ENCODE measurements at places on chromosomes 11 and 22. TPM values are rescaled to one million over a fixed set of nuclear protein-coding genes. Genes with fewer than 3 reads are reported as not detected.
A peak's percentile ranks its signal among the peaks of the same experiment; 100 is the strongest.

The DTX4 gene
- 0.09 TPM for total RNA-seq

The PGA5 gene
- total RNA-seq = not detected

The MYBPC3 gene
- total RNA-seq = not detected

The SLC22A8 gene
- not detected for total RNA-seq

The OTOG gene
- total RNA-seq = not detected

GRCh38 chr22:30432520-30432919 is 7.0 kb downstream of the MTFP1 start:
- H3K4me3 ChIP-seq = no peak overlapping the region
- DNase-seq = no peak
- H3K27ac ChIP-seq = no peak overlapping the region
- H3K4me1 ChIP-seq = peaks cover 22% of the 10 kb centered on the region
- H3K27me3 ChIP-seq = peaks cover 3% of the 10 kb centered on the region
- peaks cover 40% of the 10 kb centered on the region for H3K36me3 ChIP-seq

- no peak overlapping the region for H3K27ac ChIP-seq
- H3K36me3 ChIP-seq = no peaks in the 10 kb centered on the region
- H3K4me3 ChIP-seq = no peak overlapping the region
- H3K27me3 ChIP-seq = no peaks in the 10 kb centered on the region
- no peak for DNase-seq
Observed at GRCh38 chr11:82858556-82859091, 41.6 kb downstream of the PRCP start.

DNA sequence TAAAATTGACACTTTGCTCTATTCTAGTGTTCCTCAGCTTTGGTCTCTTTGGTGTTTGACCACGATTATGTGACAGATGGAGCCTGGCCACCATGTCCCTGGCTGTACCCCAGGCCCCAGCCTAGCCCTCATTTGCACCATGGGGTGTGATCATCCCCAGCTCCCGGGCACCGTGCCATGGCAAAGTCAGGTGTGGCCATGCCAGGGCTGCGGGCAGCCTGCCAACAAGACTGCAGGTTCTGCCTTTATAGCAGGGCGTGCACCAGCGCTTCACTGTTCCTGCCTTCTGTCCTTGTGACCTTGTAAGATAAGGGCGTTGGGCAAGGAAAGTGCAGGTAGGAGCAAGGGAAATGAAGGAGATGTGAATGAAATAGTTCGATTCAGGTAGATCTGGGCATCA is 22.4 kb upstream of the APOBEC3A start:
- H3K36me3 ChIP-seq = no peaks in the 10 kb centered on the region
- peaks cover 43% of the 10 kb centered on the region for H3K27me3 ChIP-seq
- no peak overlapping the region for H3K27ac ChIP-seq

GRCh38 chr11:88657076-88657738 is 319.7 kb upstream of the CTSC start:
- H3K36me3 ChIP-seq = no peaks in the 10 kb centered on the region
- H3K27ac ChIP-seq = no peak overlapping the region
- DNase-seq = no peak
- no peak overlapping the region for H3K4me3 ChIP-seq
- no peaks in the 10 kb centered on the region for H3K4me1 ChIP-seq

DNA sequence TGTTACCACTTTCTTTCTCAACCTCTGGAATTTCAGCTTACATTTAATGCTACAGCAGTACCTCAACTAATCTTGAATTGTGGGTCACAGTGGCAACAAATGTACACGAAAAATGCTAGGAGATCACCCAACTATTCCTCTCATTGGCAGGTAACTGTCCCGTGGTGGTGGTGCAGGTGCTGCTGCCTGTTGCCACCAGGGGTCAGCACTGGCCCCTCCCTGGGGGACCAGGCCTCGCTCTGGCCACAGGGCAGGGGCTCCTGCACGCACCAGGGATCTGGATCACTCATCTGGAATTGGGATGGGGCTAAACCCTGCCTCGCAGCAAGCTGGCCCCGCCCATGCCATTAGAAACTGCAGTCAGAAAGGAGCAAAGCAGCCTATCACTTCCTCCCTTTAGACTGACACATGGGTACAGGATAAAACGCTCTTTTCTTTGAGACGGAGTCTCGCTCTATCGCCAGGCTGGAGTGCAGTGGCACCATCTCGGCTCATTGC is 6.9 kb upstream of the POLDIP3 start:
- no peak overlapping the region for H3K27ac ChIP-seq
- no peak overlapping the region for H3K4me3 ChIP-seq

- H3K27me3 ChIP-seq = peaks cover 16% of the 10 kb centered on the region
- DNase-seq = no peak
- H3K4me1 ChIP-seq = no peaks in the 10 kb centered on the region
- no peaks in the 10 kb centered on the region for H3K36me3 ChIP-seq
- H3K27ac ChIP-seq = no peak overlapping the region
Observed at GRCh38 chr11:11663907-11664306, 42.1 kb upstream of the GALNT18 start.

DNA sequence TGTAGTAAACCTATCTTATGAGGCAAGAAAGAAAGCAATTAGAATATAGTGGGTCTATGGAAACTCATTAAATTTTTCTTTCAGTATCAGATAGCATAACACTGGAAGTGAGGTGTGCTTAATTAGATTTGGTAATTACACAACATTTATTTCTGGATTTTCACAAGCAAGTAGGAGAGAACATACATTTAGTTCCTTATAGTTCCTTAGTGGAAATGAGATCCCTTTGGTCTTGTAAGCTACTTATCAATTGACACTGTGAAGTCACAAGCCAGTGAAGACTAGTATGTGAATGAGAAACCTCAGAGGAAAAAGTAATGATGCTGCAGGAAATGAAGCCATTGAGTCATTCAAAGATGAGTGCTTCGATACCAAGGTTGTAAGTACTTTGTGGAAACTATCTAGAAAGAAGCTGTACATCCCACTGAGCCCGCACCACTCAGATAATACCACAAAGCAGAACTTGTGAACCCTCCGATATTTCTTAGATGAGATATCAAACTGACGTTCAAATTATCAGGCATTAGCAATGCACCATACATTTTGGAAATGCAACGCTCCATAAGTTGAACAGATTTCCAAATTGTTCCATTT is 53.5 kb downstream of the ENTHD1 start:
- peaks cover 3% of the 10 kb centered on the region for H3K36me3 ChIP-seq
- H3K27ac ChIP-seq = peak overlapping the region; percentile 59
- H3K4me3 ChIP-seq = peak overlapping the region; percentile 6
- H3K4me1 ChIP-seq = peaks cover 22% of the 10 kb centered on the region

- no peak for DNase-seq
- no peak overlapping the region for H3K4me3 ChIP-seq
- H3K27me3 ChIP-seq = no peaks in the 10 kb centered on the region
- no peaks in the 10 kb centered on the region for H3K4me1 ChIP-seq
- H3K36me3 ChIP-seq = no peaks in the 10 kb centered on the region
Observed at GRCh38 chr11:130679247-130679646, 230.8 kb downstream of the ADAMTS15 start.

- no peak overlapping the region for H3K4me3 ChIP-seq
- no peak for DNase-seq
- H3K27me3 ChIP-seq = peaks cover 22% of the 10 kb centered on the region
- no peaks in the 10 kb centered on the region for H3K36me3 ChIP-seq
Observed at GRCh38 chr11:22432291-22433093, 94.3 kb downstream of the SLC17A6 start.

DNA sequence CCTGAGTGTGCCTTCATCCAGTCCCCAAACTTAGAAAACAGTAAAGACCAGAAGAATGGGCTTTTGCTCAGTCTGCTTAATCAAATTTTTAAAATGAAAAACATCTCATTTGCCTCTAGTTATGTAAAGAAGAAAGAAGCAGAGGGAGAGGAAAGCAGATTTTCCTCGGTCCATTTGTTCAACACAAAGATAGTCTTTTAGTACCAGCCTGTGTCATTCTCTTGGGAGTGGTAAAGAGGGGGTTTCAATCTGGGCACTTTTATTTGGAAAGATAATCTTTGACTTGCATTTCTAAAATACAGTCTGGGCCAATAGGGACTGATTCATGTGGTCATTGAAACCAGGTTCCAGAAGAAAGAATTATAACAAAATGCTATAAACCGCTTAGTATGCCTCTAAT is 29.5 kb downstream of the KREMEN1 start:
- no peaks in the 10 kb centered on the region for H3K4me1 ChIP-seq
- peaks cover 21% of the 10 kb centered on the region for H3K27me3 ChIP-seq
- no peak for DNase-seq
- no peaks in the 10 kb centered on the region for H3K36me3 ChIP-seq
- no peak overlapping the region for H3K27ac ChIP-seq

DNA sequence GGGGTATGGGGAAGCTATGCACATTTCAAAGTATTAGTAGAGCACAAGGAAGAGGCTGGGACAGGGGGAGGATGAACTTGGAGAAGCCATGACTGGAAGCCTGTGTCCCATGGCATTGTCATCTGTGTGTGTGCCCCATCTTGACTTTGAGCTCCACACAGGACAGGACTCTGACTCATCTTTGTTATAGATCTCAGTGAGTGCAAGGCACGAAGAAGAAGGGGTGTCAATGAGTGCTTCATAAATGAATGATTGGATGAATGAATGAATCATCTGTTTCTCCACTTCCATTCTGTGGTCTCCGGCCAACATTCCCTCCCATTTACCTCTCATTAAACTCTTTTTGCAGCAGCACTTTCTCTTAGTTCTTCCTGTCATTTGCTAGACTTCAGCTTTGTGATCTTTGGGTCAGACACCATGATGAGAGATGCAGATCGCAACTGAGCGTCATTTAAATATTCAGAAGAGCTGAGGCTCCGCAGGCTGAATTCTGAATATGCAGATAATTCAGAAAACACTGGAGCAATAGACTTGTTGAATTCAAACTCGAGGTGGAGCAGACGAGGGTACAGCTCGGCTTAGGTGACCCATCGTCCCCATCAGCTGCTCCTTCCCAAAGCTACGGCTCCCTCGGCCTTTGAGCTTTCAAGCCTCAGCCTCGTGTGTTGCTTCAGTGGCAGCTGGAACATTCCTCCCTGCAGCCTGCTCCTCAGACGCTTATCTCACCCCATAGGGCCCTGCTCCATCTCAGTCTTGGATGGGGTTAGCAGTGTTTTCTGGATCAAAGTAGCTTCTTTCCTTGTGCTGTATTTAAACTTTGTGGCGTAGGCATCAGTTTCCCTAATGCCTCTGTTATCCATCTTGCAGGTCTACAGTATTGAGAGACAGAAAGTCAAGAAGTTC is 30.8 kb downstream of the APOL3 start:
- DNase-seq = no peak
- H3K27ac ChIP-seq = no peak overlapping the region
- H3K4me1 ChIP-seq = peaks cover 8% of the 10 kb centered on the region
- peaks cover 16% of the 10 kb centered on the region for H3K27me3 ChIP-seq
- H3K36me3 ChIP-seq = no peaks in the 10 kb centered on the region

DNA sequence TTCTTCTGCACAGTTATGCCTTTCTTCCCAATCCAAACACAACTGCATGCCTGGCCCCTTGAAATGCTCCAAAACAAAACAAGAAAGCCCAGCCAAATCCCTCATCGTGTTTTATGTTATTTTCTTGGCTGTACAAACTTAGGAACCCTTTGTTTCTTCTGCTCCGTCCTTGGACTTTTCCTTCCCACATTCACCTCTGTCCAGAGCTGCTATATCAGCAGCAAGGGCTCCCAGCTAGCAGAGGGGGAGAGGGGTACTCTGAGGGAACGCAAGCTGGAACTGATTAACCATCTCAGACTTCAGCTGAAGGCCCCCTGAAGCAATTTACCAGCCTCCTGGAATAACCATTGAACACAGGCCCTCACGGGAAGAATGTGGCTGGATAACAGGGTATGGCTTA is 214.7 kb downstream of the TENM4 start:
- no peaks in the 10 kb centered on the region for H3K27me3 ChIP-seq
- DNase-seq = no peak
- no peak overlapping the region for H3K4me3 ChIP-seq
- H3K4me1 ChIP-seq = no peaks in the 10 kb centered on the region

GRCh38 chr11:65774525-65775306 is 6.1 kb downstream of the AP5B1 start:
- H3K27me3 ChIP-seq = no peaks in the 10 kb centered on the region
- H3K4me1 ChIP-seq = peaks cover 16% of the 10 kb centered on the region
- peaks cover 28% of the 10 kb centered on the region for H3K36me3 ChIP-seq
- no peak for DNase-seq
- H3K4me3 ChIP-seq = no peak overlapping the region

DNA sequence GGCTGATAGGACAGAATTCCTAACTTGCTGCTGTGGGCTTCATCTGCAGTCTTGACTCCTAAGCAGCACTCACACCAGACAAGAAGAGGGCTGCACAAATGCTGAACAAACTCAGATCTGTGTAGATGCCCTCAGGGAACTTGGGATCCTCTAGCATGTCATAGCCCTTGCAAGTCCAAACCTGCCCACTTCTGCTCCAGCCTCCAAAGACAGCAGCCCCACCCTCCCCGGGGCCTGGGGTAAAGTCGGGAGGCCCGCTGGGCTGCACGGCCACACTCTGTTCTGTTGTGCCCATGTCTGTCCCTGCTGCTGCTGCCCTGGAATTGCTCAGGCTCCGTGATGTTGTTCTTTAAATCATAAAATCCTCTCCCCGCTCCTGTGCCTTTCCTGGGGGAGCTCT is 28.3 kb downstream of the DRD2 start:
- H3K4me1 ChIP-seq = peaks cover 26% of the 10 kb centered on the region
- H3K4me3 ChIP-seq = no peak overlapping the region
- peaks cover 8% of the 10 kb centered on the region for H3K27me3 ChIP-seq
- no peak for DNase-seq

GRCh38 chr11:79185351-79185750 is 255.5 kb downstream of the TENM4 start:
- no peak for DNase-seq
- H3K4me1 ChIP-seq = no peaks in the 10 kb centered on the region
- no peak overlapping the region for H3K4me3 ChIP-seq
- H3K36me3 ChIP-seq = no peaks in the 10 kb centered on the region

DNA sequence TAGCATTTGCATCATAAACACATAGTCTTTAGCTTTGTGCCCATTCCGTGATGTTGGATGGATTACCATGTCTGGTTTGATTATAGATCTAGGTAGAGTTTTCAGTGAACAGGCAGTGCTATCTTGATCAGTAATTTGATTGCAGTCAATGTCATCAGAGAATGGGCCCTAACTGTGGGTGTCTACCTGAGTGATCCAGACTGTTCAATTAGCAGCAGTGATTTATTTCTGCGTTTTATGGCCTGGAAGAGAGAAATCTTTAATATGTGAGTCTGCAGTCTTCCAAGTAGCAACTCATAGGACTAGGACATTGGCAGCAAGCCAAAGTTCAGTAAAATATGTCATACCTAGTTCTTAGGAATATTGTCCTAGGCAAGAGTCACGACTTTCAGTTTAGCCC is 80.3 kb downstream of the CASP12 start:
- peaks cover 7% of the 10 kb centered on the region for H3K27me3 ChIP-seq
- no peak overlapping the region for H3K27ac ChIP-seq
- no peak for DNase-seq
- no peaks in the 10 kb centered on the region for H3K4me1 ChIP-seq
- H3K36me3 ChIP-seq = no peaks in the 10 kb centered on the region
